ENCODE measurements at places on chromosomes 5 and 9.

- no peak for DNase-seq
These were observed 11.5 kb upstream of the MYOT start for GRCh38 chr5:137856201-137856600.

DNA sequence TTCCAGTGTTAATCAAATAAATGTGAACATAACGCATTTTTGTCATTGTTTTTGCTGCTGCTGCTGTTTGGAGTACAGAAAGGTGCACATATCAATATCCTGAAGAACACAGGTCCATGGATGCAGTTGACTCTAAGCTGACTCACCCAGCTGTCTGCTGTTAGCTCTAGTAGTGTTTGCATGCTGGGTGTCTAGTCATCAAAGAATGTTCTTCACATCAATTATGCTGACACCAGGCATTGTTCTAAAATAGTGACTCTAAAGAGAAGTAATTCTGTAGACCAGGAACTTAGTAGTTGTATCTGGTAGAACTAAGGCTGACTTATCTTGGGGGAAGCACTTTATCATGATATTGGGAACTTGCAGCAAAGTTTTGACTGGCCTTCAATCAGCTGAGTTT is 55.7 kb upstream of the DPYSL3 start:
- DNase-seq = no peak

DNA sequence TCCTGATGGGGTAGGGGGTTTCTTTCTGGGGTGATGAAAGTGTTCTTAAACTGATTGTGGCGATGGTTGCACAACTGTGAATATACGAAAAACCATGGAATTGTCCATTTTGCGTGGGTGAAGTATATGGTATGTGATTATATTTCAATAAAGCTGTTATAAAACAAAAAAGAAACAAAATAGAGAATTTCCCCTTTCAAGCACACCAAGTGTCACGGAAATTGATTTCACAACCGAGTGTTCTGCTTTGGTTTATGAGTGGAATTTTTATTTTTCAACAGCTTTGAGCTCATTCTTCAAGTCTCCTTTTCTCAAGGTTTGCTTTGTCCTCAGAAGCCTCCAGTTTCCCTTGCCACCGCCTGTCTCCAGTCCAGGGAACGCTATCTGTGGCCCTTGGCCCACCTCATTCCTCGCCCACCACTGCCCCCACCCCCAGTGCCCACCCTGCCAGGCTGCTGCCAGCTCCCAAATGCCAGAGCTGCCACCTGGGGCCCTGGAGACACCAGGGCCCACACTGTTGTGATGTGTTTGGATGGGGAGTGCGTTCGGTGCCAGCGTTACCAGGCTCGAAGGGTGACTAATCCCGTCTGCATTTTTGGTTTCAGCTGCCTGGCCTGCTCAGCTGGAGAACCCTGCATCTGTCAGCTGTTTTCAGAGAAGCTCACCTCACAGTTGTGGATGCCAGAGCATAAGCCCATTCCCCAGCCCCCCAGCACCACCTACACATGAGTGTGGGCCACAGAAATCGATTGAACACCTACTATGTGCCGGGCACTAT is 30.4 kb downstream of the DUSP1 start:
- no peak for DNase-seq

DNA sequence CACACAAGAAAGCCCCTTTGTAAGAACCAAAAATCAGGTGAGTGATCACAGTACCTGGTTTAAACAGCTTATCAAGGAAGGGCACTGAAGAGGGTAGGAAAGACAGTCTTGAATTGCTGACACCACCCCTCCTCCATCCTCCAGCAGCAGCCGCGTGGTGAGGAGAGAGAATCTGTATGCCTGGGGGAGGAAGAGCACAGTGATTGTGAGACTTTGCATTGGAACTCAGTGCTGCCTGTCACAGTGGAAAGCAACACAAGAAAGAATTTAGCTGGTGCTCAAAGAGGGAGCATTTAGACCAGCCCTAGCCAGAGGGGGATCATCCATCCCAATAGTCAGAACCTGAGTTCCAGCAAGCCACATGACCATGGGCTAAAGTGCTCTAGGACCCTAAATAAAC is 11.6 kb upstream of the STX17 start:
- DNase-seq = no peak

DNA sequence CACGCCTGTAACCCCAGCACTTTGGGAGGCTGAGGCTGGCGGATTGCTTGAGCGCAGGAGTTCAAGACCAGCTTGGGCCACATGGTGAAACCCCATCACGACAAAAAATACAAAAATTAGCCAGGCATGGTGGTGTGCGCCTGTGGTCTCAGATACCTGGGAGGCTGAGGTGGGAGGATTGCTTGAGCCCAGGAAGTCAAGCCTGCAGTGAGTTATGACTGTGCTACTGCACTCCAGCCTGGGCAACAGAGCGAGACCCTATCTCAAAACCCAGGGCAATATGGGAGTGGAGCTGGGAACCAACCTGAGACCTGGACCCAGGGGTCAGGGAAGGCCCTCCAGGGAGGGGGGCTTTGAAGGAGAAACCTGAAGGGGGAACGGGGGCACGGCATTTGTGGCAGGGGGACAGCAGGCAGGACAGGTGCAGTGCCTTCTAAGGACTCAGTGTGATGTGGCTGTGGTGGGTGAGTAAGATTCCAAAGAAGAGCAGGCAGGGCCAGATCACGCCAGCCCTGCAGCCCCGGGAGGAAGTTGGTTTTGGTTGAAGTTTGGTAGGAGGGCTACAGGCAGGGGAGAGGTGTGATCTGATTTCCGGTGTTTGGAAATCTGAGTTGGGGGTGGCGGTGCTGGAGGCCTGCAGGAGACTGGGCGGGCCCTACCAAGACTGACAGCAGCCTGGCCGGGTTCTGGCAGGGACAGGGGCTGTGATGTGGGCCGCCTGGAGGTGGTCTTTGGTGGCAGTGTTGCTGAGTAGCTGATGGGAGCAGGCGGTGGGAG is 46.2 kb downstream of the NTNG2 start:
- no peak for DNase-seq

DNA sequence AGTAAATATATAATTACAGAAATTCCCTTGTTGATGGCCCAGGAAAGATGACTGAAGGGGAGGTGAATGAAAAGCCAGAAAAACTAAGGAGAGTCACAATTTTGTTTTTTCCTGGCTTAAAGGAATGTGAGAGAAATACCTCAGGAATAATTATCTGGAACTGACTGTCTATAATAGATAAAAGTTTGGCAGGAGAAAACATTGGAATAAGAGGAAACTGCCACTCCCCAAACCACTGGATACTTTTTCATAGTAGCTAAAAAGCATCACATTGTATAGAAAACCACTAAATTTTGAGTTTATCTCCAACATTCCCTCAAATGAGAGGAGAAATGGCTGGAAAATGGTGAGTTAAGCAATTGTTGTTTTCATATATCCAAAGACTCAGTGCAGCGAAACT is 326.0 kb downstream of the NPR3 start:
- DNase-seq = no peak

Measured in activated CD4-positive, alpha-beta T cell treated with anti-CD3 and anti-CD28 coated beads for 4 hours (primary cell).